ENCODE measurements at places on chromosomes 16 and 17. TPM values are rescaled to one million over a fixed set of nuclear protein-coding genes. Genes with fewer than 3 reads are reported as not detected.
A peak's percentile ranks its signal among the peaks of the same experiment; 100 is the strongest.

The TM4SF5 gene
- not detected for total RNA-seq

The ARHGAP23 gene
- total RNA-seq, result 80.9 TPM

DNA sequence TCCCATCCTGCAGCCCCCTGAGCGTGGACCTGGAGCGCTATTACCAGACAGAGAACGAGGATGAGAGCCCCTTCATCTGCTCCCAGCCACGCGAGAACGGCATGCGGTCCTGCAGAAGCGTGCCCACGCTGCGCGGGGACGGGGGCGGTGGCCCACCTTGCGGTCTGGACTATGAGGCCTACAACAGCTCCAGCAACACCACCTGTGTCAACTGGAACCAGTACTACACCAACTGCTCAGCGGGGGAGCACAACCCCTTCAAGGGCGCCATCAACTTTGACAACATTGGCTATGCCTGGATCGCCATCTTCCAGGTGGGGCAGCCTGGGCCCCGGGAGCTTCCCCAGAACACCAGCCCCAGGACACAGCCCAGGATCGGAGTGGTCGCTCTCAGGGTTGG lies 12.0 kb downstream of the CACNA1G start:
- no peak for DNase-seq

DNA sequence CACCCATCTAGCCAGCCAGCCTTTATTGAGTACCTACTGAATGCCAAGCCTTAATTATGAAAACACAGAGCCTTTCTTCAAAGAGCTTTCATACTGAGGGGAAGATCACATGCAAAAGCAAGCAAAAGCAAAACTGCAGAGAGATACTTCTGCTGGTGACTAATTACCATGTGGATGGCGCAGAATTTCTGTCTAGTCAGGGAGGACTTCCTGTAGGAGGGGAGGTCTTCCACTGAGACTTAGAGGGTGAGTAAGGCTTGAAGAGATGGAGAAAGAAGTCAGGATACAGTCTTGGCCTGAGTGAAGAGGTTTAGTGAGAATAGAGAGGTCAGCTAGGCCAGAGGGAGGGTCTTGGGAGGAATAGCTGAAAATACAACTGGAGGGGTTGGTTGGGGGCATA lies 53.9 kb upstream of the CCL2 start:
- DNase-seq, result no peak

DNA sequence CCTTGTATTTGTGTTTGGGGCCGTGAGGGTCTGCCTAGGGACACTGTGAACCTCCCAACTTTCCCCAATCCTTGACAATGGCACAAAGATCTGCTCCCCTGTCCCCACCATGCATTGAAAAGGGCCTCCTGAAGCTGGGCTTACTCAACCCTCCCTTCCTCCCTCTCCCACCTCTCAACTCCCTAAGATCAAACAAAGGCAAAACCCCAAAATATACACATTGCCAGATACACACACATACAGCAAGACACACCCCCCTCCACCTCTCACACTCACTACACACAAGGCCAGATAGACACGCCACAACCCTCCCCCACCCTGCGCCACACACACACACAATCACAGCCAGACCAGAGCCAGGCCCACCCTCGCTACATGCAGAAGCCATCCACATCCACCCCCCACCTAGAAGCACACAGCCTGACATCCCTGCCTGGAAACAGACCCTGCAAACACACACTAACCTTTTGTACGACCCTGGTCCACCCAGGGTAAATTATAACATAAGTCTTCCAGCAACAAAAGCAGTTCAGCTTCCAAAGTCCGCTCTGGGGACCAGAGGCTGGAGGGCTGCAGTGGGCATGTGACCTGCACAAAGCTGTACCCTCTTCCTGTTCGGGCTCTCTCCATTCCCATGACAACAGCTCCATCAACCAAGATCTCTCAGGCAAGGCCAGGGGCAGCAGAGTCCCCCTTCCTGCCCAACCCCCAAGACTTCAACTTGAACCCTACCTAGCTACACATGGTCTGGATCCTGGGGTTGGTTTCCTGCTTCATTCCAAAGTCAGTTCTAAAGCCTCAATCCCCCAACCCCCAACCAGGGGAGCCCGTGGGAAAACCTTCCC lies 1.9 kb downstream of the PCGF2 start:
- peak; percentile 42 for DNase-seq

- no peak for DNase-seq
Observed at GRCh38 chr17:72587156-72587555, 466.3 kb downstream of the SOX9 start.

- no peak for DNase-seq
Observed at GRCh38 chr16:70571623-70572022, 48.0 kb downstream of the SF3B3 start.

GRCh38 chr17:27808628-27809027 lies 8.3 kb upstream of the NOS2 start:
- DNase-seq, result no peak

GRCh38 chr17:8158267-8159031 lies 4.3 kb downstream of the VAMP2 start:
- peak; percentile 97 for DNase-seq

- DNase-seq, result no peak
Observed at GRCh38 chr16:80997964-80998620, 8.6 kb downstream of the CMC2 start.

DNA sequence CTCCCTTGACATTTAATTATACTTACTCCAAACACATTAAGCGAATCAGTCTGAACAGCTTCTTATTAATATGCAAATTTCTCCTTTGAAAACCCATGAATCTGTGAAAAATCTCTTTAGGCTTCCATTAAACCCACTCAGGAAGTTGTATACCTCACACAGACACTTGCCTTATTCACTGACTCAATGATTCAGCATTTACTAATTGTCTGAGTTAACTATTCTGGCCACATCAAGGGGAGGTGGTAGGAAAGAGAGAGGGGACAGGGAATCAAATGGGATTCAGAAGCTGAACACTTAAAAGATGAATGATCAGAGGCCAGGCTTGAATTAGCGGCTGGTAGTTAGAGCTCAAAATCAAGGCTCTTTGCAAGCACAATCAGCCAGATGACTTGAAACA lies 70.0 kb downstream of the HS3ST3A1 start:
- DNase-seq, result no peak

GRCh38 chr17:80443916-80444643 lies 29.1 kb downstream of the ENDOV start:
- DNase-seq, result no peak

DNA sequence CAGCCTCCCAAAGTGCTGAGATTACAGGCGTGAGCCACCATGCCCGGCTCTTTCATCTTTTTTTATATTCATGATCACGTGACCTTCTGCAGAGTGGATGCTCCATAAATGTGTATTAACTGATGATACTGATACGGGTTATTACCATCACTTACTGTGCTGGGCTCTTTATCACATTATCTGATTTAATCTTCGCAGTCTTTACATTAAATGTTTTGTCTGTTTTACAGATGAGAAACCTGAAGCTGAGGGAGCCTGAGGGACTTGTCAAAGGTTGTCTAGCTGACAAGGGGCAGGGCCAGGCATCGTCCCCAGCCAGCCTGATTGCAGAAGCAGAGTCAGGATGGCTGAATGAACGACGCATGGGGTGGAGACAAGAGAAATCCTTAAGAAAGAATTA lies 104.4 kb downstream of the NTN1 start:
- no peak for DNase-seq

DNA sequence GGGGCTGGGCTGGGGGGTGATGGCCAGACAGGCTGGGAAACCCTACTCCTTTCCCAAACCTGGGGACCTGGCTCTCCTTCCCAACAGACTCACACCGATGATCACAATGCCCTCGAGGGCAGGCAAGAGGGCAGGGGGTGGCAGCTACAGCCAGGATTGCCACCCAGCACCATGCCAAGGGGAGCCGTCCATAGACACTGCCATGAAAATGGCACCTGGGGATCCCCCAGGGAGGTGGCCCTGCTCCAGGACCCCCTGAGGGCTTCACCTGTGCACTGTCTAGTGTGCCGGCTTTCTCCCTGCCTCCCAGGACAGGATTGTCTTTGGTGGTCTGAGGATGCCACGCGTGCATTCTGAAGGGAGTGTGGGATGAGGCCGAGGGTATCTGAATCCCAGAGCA lies 24.6 kb downstream of the RPH3AL start:
- no peak for DNase-seq
